ENCODE measurements at places on chromosomes 1 and 21.

GRCh38 chr1:4048076-4048475 lies 148.0 kb upstream of the C1orf174 start:
- no peak for ATAC-seq

DNA sequence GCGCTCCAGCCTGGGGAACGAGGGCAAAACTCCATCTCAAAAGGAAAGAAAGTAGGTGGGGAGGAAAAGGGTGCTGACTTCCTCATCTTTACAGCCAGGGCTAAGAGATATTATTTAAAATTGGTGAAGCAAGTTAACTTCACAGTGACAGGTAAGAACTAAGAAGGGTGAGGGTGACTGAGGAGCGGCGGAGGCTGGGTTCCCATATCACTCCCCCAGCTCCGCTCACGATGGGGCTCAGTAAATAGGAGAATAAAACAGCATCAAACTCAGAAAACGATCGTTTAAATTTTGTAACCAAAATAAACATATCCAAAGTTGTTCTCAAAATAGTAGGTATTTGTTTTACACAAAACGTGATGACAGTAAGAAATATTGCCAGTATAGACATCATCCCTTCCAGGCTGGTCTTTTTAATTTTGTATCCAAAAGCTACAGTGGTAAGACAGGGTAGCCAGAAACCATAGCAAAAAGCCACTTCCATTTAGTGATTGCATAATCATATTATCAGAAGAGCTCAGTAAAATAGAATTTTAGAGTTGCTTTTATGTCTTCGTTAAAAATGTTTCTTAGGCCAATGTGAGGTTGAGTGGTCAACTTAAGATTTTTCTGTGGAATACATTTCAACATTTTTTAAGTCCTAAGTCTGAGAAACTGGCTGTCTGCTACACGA lies 26.2 kb upstream of the ADARB1 start:
- no peak for ATAC-seq

DNA sequence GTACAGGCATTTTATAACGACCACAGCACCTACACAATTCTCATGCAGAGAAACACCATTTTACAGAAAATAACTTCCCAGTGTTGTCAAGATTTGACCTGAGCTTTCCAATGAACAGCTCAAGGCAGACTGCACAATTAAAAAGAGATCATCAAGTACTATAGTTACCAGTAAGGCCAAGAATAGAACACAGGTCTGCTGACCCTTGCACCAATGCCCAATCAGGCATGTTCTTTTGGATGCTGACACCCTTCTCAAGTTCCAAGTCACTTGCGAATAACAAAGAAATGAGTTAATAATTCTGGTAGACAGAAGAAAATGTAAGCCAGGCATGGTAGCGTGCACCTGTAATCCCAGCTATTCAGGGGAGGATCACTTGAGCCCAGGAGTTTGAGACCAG lies 101.9 kb downstream of the SLC45A1 start:
- ATAC-seq, result no peak

- ATAC-seq, result no peak
Observed at GRCh38 chr1:2530513-2531361, 674 bp upstream of the HES5 start.

- ATAC-seq, result peak; percentile 89
Observed at GRCh38 chr1:23263380-23263887, 46.1 kb upstream of the HTR1D start.

DNA sequence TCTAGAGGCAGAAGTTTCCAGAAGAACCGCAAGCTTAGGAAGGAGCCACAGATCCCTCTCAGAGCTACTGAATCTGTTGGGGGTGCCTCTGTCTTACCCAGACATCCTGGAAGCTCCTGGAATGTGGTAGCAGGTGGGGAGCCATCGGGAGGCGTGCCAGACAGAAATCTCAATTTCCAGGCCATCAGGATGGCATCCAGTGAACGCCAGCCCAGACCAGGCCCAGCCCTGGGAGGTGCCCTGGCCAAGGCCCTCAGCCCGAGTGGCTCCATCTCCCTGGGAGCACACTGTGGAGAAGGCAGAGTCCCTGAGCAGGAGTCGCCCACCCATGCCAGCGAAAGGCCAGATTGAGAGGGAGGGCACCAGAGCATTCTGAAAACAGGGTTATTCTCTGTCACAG lies 2.5 kb downstream of the ABCA4 start:
- no peak for ATAC-seq

All from motor neuron (in vitro differentiated cells).